ENCODE measurements at places on chromosomes 6 and 20.

- no peak for DNase-seq
Observed at GRCh38 chr20:38757145-38757775, 9.0 kb downstream of the ACTR5 start.

DNA sequence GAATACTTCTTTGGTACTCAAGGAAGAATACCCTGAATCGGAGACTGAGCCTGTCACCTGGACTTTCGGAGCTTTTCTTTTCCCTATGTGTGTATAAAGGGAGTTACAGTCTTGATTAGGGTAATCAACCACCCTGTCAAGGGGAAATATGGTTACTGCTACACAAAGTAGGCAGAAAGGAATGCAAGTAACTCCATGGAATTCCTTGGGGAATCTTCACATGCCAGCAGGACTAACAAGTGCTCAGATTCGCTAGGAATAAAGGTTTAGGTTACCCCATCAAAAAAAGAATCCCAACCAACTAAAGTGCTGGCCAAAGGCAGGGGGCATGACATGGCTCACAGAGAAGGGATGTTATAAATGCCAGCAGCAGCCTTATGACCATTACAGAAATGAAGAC lies 10.4 kb downstream of the KCNS1 start:
- DNase-seq: peak; percentile 45

DNA sequence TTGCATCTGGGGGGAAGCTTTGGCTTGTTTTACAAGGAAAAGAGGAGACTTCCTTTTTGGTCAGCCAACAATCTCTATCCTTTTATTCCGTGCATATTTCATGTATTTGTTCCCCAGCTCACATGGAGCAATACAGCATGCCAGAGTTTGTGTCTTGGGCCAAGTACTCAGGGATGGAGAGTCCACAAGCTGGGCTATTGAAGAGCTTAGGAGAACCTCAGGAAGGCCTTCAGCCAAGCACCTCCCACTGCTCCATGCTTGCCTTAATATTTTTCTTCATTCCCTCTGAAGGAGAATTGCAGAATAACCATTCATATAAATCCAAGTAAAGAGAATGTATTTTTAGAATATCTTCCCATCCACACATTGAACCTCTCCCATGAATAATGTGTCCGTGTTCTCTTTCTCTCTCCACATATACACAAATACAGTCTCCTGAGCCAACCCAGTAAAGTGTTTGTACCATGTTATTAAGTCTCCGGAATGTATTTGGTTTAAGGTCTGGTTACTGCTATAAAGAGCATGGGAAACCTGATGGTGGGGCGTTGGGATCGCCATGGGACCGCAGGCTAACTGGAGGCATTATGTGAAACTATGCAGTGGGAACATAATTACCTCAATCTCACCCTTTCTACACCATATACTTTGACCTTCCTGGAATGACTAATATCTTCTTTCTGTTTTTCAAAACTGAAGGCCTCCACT lies 3.0 kb downstream of the LAMA4 start:
- DNase-seq: peak; percentile 65

- DNase-seq: no peak
Observed at GRCh38 chr6:85419046-85419759, 30.7 kb upstream of the NT5E start.

Measured in fibroblast of upper back skin (primary cell).